Bronchial smooth muscle cell (primary cell): ENCODE measurements at places on chromosomes 6 and 20. TPM values are rescaled to one million over a fixed set of nuclear protein-coding genes. Genes with fewer than 3 reads are reported as not detected.

C6orf52 gene
- total RNA-seq, result not detected in 2 replicates

ADGB gene
- not detected in 2 replicates for total RNA-seq

ADGRF1 gene
- total RNA-seq, result under 0.01 TPM in 1 of 2 replicates, not detected in the other

ANKRD66 gene
- total RNA-seq, result not detected in 2 replicates

RGS17 gene
- total RNA-seq, result 7.5 and 15.1 TPM in 2 replicates

GCNT2 gene
- total RNA-seq, result 0.32 and 0.60 TPM in 2 replicates

OPN5 gene
- total RNA-seq, result under 0.01 TPM in 2 replicates

ALDH5A1 gene
- total RNA-seq, result 0.09 and 0.16 TPM in 2 replicates

MAD2L1BP gene
- total RNA-seq, result 15.6 and 19.7 TPM in 2 replicates

FAM209A gene
- total RNA-seq, result 0.16 TPM in 1 of 2 replicates, not detected in the other

CEP162 gene
- total RNA-seq, result 4.7 and 6.4 TPM in 2 replicates

OXT gene
- total RNA-seq, result not detected in 2 replicates

THEMIS gene
- not detected in 2 replicates for total RNA-seq

KIAA0408 gene
- 0.34 and 1.4 TPM in 2 replicates for total RNA-seq

PSORS1C2 gene
- not detected in 2 replicates for total RNA-seq

NHLRC1 gene
- total RNA-seq, result 2.2 and 3.6 TPM in 2 replicates

NT5E gene
- 331 and 607 TPM in 2 replicates for total RNA-seq

LY6G6D gene
- total RNA-seq, result 0.47 TPM in 1 of 2 replicates, not detected in the other

MBOAT1 gene
- 2.4 and 5.5 TPM in 2 replicates for total RNA-seq

ANKEF1 gene
- total RNA-seq, result 1.7 and 2.4 TPM in 2 replicates

DYNLT1 gene
- total RNA-seq, result 157 and 165 TPM in 2 replicates

GSTA5 gene
- total RNA-seq, result not detected in 2 replicates

TRIM15 gene
- total RNA-seq, result not detected in 2 replicates

NOTCH4 gene
- 0.77 and 0.79 TPM in 2 replicates for total RNA-seq

TLDC2 gene
- total RNA-seq, result 0.09 and 0.32 TPM in 2 replicates

HLA-DQA2 gene
- total RNA-seq, result not detected in 2 replicates

CLVS2 gene
- under 0.01 TPM in 1 of 2 replicates, not detected in the other for total RNA-seq

SLC24A3 gene
- total RNA-seq, result under 0.01 TPM in 1 of 2 replicates, not detected in the other

HFE gene
- 13.1 and 14.5 TPM in 2 replicates for total RNA-seq

KCNQ5 gene
- 0.32 and 0.34 TPM in 2 replicates for total RNA-seq

GPR6 gene
- not detected in 2 replicates for total RNA-seq

ZNF292 gene
- 18.9 and 21.7 TPM in 2 replicates for total RNA-seq

WFDC5 gene
- not detected in 2 replicates for total RNA-seq

LSM2 gene
- total RNA-seq, result 17.8 and 19.1 TPM in 2 replicates

ABHD16B gene
- under 0.01 TPM in 1 of 2 replicates, not detected in the other for total RNA-seq

LY86 gene
- total RNA-seq, result not detected in 2 replicates

SPATS1 gene
- total RNA-seq, result 0.16 TPM in 1 of 2 replicates, not detected in the other

TMEM14C gene
- 111 and 119 TPM in 2 replicates for total RNA-seq

ELMO2 gene
- 26.2 and 32.2 TPM in 2 replicates for total RNA-seq
